Stimulated activated CD8-positive, alpha-beta memory T cell treated with anti-CD3 and anti-CD28 coated beads, Interleukin-4, amount 100 ng/mL, for 1 hour (primary cell): ENCODE measurements at places on chromosomes 11 and 22.

DNA sequence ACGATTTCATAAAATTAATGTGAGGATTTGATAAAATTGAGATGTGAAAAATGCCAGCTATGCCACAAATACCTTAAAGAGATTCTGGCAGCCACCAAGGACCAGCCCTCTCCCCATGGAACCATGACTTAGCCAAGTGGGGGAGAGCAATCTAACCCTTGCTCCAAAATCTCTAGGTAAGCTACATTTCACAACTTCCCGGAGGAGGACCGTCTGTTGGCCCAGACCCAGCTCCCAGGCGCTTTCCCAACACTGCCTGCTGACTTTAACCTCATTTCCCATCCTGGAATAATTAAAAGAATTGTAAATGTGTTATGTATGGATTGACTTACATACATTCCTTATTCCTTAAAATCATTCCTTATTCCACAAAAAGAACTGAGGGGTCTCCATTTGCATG, 47.5 kb upstream of the TENM4 start:
- DNase-seq: no peak

GRCh38 chr22:49826603-49827270, 936 bp downstream of the BRD1 start:
- no peak for DNase-seq

GRCh38 chr11:86949995-86950660, 5.1 kb downstream of the FZD4 start:
- DNase-seq: no peak

GRCh38 chr22:17370026-17370765, 936 bp downstream of the CECR2 start:
- DNase-seq: no peak

DNA sequence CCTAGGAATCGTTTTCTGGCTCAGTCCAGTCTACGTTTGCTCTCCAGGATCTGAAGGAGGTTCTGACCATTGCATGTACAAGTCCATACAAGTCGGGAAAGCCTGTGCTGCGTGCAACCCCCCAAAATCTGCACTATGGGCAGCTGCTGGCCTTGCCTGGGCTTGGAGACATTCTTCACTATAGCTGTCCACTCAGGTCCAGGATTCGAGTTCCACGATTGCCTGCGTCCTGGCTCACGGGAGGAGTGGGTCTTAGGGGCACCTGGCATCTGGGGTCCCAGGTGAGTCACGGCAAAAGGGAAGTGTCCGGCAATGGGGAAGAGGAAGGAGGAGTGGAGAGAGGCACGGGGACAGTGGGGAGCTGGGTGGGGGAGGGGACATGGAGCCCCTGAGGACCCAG, 563.0 kb downstream of the BRD1 start:
- DNase-seq: no peak

DNA sequence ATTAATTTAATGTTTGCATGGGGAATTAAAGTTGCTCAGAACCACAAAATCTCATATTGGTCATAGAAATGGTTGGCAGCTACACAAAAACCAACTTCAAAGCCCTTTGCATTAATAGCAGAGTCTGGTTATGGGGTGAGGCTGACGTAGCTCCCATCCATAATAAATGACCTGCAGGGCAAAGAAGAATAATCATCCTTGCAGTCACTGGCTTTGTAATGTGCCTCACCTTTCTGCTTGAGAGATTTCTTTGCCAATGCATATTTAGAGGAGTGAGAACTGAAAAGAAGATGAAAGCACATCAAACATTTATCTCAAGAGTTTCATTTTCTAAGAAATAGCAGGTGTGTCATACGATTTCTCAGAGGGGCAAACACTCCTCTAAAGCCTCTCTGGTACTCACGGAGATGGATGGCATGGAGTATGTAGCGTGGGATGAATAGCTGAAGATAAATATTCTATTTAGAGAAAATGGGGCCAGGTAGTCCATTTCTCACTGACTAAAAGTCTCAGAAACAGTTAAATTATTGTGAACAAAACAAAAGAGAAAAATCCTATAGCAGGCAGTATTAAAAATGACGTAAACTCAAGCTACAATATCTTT, 1491.9 kb downstream of the FAM181B start:
- DNase-seq: no peak

DNA sequence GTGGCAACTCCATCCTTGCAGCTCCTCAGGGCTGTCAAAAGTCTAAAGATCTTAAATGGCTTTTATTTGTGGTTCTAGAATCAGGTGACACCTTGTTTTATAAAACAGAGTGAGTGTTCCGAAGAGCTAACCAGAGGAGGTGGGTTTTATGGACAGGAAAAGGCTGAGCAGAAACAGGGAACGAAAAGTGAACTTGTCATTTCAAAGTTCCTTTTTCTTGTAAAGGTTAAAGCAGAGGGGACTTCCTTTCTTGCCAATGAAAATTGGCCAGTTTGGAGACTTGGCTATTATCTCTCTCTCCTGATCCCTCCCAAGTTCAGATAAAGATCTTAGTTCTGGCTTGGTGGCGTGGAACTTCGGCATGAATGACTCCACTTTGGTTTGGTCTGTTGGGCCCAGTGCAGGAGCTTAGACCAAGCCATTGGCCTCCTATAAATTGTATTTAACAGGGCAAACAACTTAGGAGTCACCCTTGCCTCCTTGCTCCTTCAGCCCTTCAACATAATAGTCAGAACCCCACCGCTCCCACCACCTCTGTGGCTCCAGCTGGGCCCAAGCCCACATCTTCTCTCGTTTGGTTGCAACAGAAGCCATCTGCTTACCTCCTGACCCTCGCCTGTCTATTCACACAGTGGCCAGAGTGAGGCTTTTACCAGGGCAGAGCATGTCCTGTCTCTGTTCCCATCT, 102.4 kb upstream of the THY1 start:
- DNase-seq: no peak

DNA sequence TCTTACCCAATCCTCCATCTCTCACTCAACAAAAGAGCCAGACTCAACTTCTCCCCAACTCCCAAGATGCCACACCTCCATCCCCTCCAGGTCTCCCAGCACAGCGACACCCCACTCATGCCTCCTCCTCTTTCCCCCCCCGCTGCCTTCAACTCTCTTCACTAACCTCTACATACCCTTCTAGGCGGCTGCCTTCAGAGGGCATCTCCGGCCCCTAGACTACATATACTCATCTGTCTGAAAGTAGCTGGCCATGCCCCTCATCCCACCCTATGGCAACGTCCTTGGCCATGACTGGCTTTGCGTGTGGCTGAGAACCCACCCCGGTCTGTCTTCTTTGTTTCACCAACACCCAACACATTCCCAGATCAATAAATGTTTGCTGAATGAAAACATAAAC, 81.7 kb upstream of the TMEM45B start:
- DNase-seq: no peak

DNA sequence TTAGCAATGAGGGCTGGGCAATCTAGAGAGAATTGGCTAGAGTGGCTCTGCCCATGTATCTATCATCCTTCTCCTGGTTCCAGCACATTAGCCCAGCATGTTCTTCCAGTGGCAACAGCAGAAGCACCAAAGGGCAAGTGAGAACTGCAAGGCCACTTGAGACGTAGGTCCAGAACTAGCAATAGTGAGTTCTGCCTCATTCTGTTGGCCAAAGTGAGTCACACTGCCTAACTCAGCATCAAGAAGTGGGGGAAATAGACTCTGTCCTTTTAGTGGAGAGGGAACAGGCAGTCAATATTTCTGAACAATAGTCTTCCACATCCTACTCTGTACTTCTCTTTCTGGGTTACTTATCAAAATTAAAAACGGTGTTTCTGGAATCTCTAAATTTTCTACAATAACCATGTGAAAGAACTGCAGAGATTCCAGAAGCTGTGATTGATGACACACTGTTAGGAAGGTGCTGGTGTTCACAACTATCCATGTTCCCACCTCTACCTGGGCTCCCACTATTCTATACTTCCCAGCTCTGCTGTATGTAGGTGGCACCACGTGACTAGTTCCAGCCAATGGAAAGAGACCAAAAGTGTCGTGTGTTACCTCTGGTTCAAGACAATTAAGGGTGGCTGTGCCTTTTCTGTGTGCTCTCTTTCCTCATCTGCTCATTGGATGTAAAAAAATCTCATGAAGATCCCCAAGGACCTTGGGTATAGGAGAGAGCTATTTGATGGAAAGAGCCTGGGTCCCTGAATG, 23.4 kb upstream of the GRK3 start:
- DNase-seq: no peak

DNA sequence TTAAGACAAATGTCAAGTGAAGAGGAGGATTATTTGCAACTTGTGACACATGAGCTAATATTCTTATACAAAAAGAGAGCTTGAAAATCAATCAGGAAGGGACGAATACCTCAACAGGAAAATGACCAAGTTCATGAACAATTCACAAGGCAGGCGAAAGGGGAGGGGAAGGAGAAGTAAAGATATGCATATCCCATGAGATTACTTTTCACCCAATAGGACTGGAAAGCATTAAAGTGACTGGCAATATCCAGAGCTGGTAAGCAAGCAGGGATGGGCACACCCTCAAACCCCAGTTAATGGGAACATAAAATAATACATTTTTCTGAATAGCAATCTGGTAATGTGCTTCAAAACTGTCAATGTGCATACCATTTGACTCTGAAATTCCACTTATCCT, 129.5 kb downstream of the SLC1A2 start:
- no peak for DNase-seq

DNA sequence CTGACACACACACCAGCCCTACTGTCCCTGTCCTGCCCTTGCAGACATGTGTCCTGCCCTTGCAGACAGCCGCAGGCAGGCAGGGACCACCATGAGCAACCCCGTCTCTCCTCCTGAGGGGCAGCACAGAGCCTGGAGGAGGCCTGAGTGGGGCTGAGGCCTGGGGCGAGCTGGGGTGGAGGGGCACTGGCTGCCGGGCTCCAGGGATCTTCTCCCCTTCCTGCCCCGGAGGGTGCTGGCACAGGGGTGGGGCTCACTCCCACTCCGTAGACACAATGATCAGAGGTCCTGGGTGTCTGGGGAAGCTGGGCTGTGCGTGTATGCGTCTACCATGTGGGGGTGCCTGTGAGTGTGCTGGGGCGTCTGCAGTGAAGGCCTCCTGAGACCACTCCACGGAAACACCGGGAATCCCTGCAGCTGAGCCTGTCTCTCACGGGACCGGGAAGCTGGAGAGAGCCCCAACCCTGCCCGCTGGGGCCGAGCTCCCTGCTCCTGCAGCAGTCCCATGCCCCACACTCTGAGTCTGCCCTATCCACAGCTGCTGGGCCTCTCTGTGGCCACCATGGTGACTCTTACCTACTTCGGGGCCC, 588 bp downstream of the TSPAN32 start:
- DNase-seq: no peak

GRCh38 chr11:117909611-117910382, 19.4 kb downstream of the TMPRSS13 start:
- DNase-seq: no peak

DNA sequence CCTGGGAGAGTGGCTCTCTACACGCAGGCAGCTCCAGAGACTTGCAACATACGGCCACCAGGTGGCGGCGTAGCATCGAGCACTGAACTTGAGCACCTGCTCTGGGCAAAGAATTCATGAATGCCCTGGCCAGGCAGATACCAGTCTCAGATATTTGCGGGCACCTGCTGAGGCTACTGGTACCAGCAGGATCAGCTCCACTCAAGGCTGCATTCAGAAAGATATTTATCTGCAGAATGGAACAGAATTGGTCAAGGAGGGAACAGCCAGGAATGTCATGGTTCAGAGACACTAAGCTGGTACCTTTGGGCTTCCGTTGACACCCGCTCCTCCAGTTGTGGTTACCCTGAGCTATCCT, 10.8 kb upstream of the CCDC86 start:
- DNase-seq: peak; percentile 71

DNA sequence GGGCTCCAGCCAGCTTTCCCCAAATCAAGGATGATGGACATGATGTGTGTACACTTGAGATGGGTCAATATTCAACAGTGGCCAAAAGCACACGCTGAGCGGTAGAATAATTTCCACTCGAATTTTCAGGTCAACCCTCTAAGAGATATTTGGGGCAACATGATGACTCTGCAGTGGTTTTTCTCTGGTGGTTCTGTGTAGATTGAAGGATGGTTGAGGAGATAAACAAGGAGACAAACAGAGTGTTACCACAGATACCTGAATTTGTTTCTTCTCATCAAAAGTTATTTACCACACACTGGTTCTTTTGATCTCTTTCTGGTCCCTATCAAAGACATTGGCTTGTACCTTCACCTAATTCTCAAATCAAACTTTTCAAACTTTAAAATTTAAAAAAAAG, 242.0 kb downstream of the ETS1 start:
- no peak for DNase-seq

DNA sequence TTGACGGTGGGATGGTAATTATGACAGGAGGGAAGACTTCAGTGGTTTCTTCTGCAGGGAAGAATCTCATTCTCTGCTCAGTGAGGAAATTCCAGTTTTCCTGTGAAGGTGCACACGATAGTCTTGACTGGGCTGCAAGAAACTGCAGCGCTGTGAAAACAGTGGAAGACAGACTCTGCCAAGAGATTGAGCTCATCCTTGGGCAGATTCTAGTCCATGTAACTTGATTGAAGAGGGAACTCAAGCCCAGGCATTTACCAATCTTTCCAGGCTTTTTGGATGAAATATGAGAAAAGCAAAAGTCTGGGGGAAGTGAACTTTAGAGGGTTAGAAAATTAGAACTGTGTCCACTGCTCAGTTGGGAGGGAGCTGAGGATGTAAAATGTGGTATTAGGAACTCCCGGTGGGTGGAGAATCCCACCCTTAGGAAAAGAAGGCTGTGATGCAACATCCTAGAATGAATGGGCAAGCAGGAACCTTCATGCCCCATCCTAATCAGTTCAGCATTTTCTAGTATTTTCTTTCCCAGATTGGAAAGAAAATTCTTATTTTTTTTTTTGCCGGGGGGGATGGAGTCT, 212.6 kb downstream of the DBX1 start:
- no peak for DNase-seq

DNA sequence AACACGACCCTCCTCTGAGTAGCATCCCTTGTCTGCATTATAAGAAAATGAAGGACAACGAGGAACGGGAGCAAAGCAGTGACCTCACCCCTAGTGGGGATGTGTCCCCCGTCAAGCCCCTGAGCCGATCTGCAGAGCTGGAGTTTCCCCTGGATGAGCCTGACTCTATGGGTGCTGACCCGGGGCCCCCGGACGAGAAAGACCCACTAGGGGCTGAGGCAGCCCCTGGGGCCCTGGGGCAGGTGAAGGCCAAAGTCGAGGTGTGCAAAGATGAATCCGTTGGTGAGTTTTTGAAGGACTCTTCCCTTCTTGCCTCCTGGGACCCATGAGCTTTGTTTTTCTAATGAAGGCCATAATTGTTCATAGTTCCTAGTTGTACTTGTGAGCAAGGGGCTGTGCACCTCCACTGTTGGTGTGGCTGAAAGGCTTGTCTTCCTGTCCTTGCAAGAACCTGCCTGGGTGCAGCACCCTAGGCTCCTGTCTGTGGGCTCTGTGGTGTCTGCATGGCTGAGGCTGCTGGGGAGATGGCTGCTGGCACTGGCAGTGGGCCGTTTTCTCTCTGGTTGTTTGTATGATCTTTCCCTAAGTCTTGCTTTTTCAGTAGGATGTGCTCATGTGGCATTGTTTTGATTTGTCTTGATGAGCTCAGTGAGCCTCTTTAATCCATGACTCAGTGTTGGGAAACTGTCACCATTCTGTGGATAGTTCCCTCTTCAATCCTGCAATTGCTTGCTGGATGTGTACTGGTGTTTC, 10.1 kb downstream of the DGCR8 start:
- no peak for DNase-seq

- DNase-seq: no peak
Observed at GRCh38 chr11:14764579-14765527, 121.2 kb downstream of the PDE3B start.

GRCh38 chr11:40203606-40204005, 1255.8 kb downstream of the LRRC4C start:
- DNase-seq: no peak
